Heart right ventricle (tissue), 16 donors: ENCODE measurements at places on chromosomes 7 and 10. TPM values are rescaled to one million over a fixed set of nuclear protein-coding genes. Genes with fewer than 3 reads are reported as not detected.

DNA sequence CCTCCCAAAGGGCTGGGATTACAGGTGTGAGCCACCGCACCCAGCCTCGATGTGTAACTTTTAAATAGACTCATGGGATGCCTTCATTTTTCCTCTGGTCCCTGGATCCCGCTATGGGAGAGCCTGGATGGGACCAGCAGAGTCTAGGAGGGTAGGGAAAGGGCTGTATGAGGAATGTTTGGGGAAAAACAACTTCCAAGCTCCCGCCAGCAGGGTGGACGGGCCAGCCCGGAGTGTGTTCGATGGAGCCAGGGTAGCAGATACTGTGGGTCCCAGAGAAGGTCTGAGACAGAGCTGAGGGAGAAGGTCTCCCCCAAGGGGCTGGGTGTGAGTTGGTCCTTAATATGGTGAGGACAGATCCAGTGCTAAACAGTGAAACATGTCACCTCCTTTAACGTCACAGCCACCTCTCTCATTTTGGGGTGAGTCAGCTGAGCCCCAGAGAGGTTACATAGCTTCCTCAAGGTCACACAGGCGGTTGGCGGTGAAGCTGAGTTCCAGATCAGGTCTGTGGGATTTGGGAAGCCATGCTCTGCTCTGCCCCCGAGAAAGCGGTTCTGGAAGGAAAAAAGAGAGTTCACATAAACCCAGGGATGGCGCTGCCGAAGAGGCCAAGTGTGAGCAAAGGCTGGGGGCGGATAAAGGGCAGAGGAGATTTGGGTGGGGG is 66.4 kb downstream of the MYL10 start:
- no peak for DNase-seq

- DNase-seq, result no peak
These were observed 1.0 kb upstream of the VENTX start for GRCh38 chr10:133236401-133237240.

DNA sequence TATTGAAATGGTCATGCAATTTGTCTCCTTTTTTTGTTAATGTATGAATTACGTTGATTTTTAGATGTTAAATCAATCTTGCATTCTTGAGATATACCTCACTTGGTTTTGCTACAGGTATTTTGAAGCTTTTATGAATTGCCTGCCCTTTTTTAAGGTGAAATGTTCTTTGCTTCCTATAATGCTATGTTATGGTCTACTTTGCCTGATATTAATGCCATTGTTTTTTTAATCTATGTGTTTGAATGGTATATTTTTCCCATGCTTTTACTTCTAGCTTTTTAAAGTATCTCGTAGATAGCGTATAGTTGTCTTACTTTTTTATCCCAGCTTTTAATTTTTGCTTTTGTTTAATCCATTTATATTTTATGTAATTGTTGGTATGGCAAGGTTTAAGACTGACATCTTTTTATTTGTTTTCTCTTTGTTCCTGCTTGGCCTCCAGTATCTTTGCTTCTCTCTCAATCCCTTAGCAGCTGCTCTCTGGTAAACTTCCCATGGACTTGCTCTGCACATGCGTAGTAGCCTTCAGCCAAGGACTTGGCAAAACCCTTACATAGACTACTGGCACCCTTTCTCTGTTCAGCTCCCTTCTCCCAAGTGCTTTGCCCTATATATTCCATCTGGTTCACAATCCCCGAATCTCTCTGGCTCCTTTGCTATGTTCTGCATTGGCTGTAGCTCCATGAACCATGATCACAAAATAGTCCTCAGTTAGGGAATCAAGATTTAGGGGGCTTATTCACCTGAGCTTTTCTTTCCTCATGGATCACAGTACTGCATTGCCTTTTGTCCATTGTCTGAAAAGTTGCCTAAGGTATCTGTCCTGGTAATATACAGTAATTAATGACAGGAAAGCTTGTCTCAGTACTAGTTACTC is 8.4 kb downstream of the TRIM24 start:
- DNase-seq, result peak; percentile 62

DNA sequence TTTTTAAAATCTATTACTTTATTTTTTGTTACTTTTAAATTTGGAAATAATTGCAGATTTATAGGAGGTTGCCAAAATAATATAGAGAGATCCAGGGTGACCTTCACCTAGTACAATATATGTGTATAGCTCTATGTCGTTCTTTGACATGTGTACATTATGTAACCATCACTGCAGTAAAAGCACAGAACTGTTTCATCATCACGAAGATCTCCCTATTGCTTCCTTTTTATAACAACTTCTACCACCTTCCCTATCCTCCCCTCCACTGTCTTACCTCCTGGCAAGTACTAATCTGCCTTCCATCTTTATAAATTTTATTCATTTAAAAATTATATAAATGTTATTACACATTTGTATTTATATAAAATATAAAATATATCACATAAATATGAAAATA is 251.0 kb downstream of the AUTS2 start:
- DNase-seq, result no peak

DNA sequence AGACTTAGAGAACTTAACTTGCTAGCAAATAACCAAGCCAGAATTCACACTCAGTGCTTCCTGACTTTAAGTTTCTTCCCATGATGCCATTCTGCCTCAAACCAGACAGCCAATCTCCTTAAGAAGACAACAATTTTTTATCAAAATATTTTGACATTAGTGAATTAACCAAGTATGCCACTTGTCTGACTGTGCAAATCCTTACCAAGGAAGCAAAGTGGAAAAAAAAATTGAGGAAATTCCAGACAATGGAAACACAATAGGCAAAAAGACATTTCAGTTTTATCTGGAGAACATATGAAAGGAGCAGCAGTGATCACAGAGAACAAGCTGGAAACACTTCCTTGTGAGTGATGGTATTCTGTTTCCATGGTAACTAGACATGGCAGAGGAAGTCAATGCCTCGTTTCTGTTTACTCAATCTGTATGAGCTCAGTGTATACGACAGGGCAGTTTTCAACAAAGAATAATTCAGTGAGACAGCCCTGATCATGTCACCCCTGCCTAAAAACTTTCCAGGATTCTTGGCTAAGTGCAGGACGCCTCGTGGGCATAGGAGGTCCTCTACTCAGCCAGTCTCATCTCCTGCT is 114.2 kb downstream of the DYNC1I1 start:
- no peak for DNase-seq

- no peak for DNase-seq
These were observed 79.3 kb upstream of the SAMD8 start for GRCh38 chr10:75032119-75032518.

DNA sequence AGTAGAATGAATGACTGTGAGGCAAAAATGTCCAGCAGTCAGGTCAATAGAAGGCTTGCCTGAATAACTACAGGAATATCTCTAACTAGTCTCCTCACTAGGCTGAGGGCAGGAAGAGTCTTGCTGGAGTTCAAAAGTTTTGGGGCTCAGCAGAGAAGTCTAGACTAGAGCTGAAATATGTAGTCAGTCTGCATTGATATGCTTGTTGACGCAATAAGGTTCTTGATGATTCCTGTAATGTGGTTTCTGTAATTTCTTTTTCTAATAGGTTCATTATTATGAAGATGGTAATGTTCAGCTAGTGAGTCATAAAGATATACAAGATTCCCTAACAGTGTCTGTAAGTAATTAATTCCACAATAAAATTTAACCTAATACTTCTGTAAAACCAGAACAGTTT is 41.5 kb upstream of the ST7 start:
- no peak for DNase-seq

DNA sequence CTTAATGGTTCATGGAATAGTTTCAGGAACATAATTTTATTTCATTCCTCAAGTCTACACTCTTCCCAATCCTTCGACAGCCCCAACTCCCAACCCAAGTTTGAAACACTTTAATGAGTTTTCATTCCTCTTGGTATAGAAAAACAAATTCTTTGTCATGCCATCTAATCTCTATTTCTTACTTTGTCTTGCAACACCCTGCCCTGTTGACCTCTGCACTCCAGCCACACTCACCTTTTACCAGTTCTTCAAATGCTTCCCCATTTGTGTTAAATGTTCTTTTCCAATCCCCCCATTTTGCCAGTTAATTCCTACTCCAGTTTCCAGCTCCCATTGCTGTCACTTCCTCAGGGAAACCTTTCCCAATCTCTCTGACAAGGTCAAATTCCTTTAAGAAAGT is 21.9 kb downstream of the ASAH2 start:
- DNase-seq, result no peak

GRCh38 chr7:97018791-97019531 is 5.7 kb downstream of the DLX5 start:
- no peak for DNase-seq

- DNase-seq, result no peak
These were observed 161.7 kb upstream of the CSTF2T start for GRCh38 chr10:51861051-51861450.

Gene MRM2
- 14.2 TPM for polyA plus RNA-seq

- DNase-seq, result no peak
These were observed 175.5 kb downstream of the RNF216 start for GRCh38 chr7:5605775-5606634.

Gene PDE6C
- not detected for polyA plus RNA-seq

DNA sequence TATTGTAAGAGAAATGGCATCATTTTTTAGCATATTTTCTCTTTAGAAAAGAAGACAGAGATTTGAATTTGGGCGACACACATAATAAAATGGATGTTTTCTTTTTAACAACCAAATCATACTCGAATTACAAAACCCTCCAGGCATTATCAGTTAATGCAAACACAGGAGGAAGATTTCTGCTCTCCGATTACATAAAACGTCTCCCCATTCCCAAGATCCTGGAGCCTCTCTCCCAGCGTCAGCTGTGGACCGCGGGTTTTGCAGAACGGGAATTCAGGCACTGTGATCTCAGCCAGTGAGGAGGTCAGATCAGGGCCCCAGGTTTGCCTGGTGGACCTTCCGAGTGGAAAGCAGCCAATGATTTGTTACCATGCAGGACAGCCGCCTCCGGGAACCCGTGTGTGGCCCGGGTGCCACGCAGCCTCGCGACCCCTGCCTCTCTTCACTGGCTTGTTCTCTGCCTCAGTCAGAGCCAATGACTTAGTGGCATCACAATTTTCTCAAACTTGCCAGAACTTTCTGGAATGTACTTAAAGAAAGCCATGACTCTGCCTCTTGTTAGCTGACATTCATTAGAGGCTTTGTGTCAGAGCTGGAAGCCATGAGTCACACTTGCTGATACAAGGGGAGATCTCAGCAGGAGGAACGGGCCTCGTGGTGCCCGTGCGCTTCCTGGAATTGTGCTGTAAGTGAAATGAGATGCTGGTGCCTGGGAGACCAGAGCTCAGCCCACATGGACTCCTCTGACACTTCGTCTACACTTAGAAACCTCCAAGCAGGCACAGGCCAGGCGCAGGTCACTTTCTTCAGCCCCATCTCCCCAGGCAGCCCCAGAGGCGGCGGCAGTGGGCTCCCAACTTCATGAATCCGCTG is 246.1 kb downstream of the KLF6 start:
- DNase-seq, result peak; percentile 28

DNA sequence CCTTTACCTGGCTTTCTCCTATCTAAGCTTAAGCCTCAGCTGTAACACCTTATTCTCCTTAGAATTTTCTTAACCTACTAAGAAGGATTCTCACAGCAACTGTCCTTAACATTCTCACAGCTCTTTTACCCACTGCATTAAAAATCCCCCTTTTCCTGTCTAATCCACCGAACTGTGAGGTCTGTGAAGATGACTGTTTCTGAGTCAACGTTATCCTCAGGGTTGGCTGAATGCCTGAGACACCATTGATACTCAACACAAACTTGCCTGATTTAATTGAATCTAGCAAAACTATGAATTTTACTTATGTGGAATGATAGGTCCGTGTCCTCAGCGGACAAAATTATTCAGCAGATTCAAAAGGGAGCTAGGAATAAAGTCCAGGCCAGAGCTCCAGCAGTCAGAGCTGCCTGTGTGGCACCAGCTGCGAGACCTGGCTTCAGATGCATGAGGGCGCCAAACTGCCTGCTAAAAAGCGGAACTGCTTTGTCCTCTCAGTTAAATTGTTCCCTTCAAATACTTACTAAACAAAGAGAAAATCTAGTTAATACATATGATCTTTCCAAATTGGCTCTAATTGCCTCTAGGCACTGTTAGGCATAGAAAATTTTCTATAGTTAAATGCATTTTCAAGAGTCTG is 33.4 kb upstream of the VWDE start:
- no peak for DNase-seq

GRCh38 chr10:32061440-32061839 is 5.2 kb upstream of the KIF5B start:
- DNase-seq, result no peak

DNA sequence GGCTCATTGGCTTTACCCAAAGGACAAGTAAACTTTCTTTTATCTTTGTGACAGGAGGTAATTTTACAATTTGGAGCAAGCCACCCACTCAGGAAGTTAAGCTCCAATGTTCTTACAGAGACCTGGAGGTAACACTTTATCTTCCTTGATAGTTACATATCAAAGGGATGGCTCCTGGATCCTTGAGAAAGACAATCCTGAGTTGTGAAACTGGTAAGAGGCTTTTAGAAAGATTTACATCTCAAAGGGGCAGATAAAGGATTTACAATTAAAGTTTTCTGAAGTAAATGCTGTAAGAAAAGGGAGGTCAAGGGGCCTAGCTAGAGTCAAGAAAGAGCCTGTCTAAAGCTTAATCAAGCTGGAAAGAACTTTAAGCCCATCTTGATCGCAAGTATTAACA is 124.4 kb upstream of the ZNF804B start:
- DNase-seq, result no peak

GRCh38 chr7:121313793-121314676 is 14.8 kb upstream of the WNT16 start:
- DNase-seq, result no peak

DNA sequence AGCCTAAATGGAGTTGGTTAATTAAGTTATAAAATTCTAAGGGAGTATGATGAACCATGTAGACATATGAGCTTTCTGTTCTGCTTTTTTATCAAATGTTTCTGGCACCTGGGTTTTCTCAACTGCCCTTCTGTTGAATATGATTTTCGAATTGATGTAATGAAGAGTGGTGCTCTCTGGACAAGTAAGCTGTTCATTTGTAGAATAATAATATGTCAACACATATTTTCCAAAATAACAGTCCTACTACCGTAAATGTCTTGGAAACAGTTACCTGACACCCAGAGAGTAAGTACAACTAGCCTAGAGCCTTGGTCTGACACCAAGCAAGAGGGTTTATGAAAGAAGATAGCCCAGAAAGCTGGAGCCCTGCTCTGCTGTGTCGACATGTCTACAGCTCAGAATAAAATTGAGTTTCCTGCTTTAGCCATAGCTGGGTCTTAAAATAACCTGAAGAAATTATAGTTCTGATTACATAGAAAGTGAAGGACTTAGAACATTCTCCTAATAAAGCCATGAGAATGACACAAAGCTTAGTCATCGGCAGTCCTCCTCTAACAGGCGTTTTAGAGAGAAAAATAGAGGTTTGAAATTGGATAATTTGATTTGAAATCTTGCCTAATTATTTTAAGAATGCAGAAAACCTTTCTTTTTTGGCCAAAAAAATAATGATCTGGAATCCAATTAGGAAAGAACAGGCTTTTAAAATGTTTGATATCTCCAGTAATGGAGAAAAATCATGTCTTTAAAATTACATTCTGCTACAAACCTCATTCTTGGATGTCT is 25.1 kb downstream of the HDAC9 start:
- DNase-seq, result no peak

DNA sequence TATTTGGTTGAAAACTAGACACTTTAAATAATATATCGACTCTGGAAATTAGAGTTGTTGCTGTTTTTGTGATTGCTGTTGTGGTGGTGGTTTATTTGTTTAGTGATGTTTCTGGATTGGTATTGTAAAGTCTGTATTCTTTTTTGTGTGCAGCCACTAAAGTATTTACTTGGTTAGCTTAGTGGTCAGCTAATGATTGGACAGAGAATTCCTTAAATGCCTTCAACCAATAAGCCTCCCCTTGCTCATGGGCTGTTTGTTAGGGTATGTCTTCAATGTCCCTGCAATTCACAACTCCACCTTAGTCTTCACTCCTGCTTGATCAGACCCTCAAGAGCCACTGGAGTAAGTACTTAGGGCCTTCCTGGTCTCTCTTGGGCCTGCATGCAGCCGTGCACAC is 71.0 kb downstream of the PAXIP1 start:
- DNase-seq, result no peak
